ENCODE measurements at places on chromosomes 6 and 20. TPM values are rescaled to one million over a fixed set of nuclear protein-coding genes. Genes with fewer than 3 reads are reported as not detected.

The HLA-DOA gene
- total RNA-seq = not detected

The PKIG gene
- total RNA-seq = 70.6 TPM

The RIPPLY2 gene
- 0.74 TPM for total RNA-seq

The FKBP1C gene
- under 0.01 TPM for total RNA-seq

The RSPH3 gene
- total RNA-seq = 2.1 TPM

The CFB gene
- 2.0 TPM for total RNA-seq

The IMPG1 gene
- not detected for total RNA-seq

The NCOA5 gene
- 22.7 TPM for total RNA-seq

The FILIP1 gene
- 0.34 TPM for total RNA-seq

The DEFB124 gene
- total RNA-seq = not detected

The ZNFX1 gene
- total RNA-seq = 10.1 TPM

The MAS1 gene
- total RNA-seq = not detected

The TMC2 gene
- total RNA-seq = not detected

The TFAP2B gene
- not detected for total RNA-seq

The VSX1 gene
- total RNA-seq = not detected

The SLC22A16 gene
- 0.17 TPM for total RNA-seq

The GSTA1 gene
- total RNA-seq = not detected

The MMUT gene
- 7.9 TPM for total RNA-seq

The MDN1 gene
- 9.4 TPM for total RNA-seq

The TRAPPC3L gene
- not detected for total RNA-seq

The PDRG1 gene
- 7.2 TPM for total RNA-seq

The ZBTB46 gene
- total RNA-seq = 1.2 TPM

The HLA-DQB2 gene
- not detected for total RNA-seq

The MOCS1 gene
- total RNA-seq = 11.3 TPM

The NOX3 gene
- total RNA-seq = not detected
